NCI-H345 (cell line): ENCODE measurements at places on chromosomes 6 and 20.
A peak's percentile ranks its signal among the peaks of the same experiment; 100 is the strongest.

GRCh38 chr20:44117296-44118184 lies 69.4 kb downstream of the JPH2 start:
- DNase-seq = no peak

- DNase-seq = no peak
Measured at GRCh38 chr6:13156381-13156780, 172.0 kb downstream of the TBC1D7 start.

GRCh38 chr6:106608080-106608668 lies 21.1 kb downstream of the RTN4IP1 start:
- peak; percentile 42 for DNase-seq

DNA sequence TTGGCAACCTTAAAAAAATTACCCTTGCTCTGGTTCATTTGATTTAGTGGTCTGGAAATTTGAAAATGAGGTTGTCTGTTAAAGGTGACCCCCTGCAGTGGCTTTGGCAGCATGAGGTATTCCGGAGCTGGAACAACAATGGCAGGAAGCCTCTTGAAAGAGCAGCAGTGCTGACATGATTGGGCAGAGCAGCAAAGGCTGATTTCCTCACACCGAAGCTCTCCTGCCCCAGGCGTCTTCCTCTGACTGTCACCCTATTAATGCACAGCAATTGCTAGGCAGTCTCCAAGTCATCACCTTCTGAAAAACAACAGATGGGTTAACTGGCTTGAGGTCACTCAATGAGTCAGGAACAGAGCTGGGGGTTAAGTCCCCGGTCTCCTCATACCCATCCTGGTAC lies 241.8 kb upstream of the MMS22L start:
- DNase-seq = peak; percentile 90

- no peak for DNase-seq
Measured at GRCh38 chr6:169843991-169844390, 92.6 kb downstream of the ERMARD start.

GRCh38 chr20:63585616-63586565 lies 11.9 kb upstream of the HELZ2 start:
- DNase-seq = no peak

DNA sequence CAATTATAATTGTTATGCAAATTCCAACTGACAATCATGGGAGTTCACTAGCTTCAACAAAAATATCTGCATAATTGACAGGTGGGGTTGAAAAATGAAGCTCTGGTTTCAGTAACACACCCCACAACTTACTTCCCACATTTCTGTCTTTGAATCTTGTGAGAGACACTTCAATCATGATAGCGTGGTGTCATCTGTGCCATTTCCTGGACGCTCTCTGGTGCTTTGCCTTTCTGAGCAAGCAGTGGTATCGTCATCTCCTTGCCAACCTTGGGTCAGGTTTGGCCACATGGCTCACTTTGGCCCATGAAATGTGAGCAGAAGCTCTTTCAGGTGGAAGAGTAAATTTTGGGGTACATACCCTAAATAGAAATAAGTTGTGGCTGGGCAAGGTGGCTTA lies 10.2 kb downstream of the BMP7 start:
- DNase-seq = no peak

DNA sequence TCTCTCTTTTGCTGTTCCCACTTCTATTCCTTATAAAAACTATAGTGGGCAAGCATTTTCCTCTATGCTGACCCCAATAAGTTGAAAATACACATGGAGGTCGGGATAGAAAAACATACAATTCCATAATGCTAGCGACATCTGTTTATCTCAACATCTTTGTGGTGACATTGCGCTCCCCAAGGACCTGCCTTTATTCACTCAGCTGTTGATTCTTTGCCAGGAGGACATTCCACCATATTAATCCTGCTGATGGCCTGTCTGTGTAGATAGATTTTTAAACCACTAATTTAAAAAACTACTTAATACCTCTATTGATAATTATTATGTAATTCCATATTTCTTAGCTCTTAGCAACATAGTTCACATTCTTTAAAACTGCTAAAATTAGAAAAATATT lies 555.3 kb upstream of the MAP3K7 start:
- no peak for DNase-seq

DNA sequence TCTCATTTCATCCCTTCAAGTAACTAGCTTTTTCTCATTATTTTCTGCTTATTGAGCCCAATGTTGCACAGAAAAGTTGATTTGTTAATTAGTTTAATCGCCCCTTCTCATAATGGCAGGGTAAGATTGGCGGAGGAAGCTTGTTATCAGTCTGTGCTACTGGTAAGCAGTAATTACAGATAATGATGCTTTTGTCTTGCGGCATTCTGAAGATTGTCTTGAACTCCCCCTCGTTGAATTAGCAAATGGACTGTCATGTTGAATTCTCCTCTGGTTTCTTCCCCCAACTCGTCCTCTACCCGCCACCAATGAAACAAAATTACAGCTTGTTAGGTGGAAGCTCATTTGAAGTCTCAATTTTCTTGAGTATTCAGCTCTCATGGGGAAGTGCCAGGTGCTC lies 39.4 kb downstream of the PRDM13 start:
- DNase-seq = no peak

DNA sequence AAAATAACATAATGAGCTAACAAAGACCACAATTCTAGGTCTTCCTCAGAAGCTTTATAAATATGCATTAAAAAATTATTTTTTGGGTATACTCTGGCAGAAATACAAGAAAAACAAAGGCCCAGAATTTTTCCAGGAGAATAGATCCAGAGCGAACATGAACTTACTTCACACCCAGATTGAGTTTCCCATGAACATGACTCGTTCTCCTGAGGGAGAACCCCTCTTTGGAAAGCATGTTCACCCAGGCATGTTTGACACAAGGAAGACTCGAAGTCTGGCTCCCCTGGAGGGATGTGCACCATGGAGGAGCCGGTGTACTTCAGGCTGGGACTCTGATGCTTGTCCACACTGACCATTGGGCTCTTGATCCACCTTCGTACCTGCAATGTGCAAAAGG lies 56.1 kb downstream of the SGK1 start:
- DNase-seq = no peak

GRCh38 chr6:144063246-144063743 lies 32.1 kb downstream of the SF3B5 start:
- DNase-seq = peak; percentile 66

DNA sequence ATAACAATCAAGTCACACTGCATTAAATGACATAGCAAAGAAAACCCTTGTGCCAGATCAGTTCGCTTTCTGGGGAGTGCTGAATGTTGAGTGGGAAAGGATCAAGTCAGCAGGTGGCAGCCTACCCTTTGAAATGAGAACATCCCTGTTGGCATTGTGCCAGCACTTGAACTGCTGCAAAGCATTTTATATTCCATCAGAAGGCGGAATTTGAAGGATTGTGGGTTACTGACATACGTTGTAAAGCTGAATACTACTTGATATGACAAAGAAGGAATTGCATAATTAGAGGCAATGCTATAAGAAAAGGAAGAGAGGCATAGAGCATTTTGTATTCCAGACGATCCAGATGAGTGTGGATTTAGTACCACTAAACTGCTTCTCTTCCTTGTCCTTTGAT lies 26.5 kb downstream of the BCKDHB start:
- DNase-seq = peak; percentile 83

DNA sequence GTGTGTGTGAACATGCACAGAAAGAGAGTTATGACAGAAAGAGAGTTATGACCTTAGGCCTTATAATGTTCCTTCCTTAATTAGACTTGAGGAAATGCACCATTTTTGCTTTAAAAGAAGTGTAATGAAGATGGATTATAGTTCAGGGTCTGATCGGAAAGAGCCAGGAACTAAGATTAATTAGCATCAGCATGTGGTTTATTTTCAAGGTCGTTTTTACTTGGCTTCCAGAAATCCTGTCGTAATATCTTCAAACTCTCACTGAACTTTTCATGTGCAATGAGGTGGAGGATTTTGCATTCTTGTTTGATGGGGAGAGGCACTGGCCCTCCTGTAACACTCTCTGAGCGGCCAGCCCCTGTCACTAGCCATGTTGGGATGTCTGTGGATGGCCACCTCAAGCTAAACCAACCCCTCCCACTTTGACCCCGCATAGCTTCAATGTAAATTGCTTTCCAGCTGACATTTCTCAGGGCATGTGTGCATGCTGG lies 116.8 kb downstream of the CDC5L start:
- DNase-seq = no peak

DNA sequence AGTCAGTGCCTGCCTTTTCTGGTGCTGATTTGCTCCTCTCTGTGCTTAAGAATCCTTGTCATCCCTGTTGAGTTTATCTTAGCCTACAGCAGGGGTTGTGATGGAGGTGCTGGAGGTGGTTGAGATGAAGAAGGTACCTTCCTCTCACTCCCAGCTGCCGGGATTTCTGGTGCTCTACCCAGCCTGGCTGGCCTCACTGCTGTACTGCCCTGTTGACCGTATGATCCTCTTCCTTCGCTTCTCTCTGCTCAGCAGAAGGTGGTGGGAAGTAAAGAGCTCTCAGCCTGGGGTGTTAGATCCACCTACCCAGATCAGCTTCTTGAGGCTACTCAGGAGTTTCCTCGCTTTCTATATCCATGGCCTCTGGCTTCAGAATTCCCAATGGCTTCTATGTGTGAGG lies 101.0 kb upstream of the NXT1 start:
- DNase-seq = no peak

GRCh38 chr6:4449409-4449808 lies 314.0 kb upstream of the ECI2 start:
- no peak for DNase-seq

- DNase-seq = no peak
Measured at GRCh38 chr6:66628917-66629316, 921.9 kb upstream of the EYS start.

DNA sequence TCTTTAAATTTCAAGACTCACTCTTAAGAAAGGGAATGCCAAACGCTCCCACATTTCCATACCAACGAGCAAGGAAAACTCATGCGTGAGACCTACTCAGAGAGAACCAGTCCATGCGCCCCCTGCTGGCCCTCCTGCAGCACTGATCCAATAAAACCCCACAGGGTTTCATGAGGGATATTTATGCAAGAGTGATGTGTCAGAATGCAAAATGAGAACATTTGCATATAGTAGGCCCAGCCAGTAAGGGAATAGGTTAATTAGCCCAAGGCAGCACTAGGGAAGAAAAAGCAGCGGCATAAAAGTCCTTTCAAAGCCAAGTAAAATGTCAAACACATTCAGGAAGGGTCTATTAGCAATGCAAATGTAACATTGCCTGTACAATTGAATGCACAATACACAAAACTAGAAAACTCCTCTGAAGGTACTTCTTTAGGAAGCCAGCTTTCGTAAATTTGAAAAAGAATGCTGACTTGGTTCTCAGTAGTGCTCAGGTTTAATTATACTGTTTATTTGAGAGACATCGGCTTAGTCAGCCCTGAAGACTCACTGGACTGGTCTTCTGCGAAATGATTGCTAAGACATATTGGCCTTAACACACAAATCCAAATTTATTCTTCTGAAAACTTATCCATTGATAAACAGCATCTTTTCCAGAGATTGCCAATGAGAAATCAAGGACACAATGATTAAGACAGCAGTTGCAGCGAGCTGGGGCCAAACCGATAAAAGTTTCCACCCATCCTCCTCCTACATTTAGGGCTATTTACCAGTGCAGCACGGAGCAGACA lies 93.2 kb downstream of the GMPR start:
- peak; percentile 6 for DNase-seq

DNA sequence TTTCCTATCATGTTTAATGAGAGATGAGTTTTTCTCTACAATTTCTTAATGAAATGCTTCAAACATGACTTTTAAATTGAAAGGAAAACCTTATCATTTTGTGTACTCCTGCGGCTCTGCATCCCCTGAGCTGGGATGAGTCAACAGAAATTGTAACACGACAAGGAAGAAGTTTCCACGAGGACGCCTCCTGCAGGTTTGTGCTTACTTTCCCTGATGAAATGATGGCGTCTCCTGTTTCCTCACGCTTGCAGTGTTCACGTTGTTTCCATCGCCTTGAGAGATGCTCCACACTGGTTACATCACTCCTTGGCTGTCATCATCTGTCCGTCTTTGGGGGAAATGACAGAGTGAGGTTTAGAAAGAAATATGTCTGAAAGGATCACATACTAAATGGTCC lies 233.7 kb upstream of the ZFP64 start:
- no peak for DNase-seq

- DNase-seq = no peak
Measured at GRCh38 chr20:60242836-60243505, 284.7 kb downstream of the CDH26 start.

DNA sequence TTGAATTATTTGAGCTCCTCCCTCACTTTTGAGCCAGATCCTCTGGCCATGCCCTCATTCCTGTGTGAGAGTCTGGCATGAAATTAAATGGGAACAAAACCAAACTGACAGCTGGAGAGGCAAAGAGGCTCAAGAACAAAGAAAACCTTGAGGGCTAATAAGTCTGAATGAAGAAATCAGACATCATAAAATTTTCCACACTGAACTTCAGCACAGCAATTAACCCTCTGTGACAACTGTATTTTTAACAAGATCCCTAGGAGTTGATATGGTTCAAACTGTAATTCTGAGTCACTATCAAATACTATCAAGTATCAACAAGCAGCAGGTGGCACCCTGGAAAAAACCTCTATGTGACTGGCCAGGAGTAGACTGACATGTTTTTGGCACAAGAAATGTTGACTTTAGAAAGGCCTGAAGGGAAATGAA lies 109.4 kb upstream of the EMILIN3 start:
- DNase-seq = peak; percentile 87

DNA sequence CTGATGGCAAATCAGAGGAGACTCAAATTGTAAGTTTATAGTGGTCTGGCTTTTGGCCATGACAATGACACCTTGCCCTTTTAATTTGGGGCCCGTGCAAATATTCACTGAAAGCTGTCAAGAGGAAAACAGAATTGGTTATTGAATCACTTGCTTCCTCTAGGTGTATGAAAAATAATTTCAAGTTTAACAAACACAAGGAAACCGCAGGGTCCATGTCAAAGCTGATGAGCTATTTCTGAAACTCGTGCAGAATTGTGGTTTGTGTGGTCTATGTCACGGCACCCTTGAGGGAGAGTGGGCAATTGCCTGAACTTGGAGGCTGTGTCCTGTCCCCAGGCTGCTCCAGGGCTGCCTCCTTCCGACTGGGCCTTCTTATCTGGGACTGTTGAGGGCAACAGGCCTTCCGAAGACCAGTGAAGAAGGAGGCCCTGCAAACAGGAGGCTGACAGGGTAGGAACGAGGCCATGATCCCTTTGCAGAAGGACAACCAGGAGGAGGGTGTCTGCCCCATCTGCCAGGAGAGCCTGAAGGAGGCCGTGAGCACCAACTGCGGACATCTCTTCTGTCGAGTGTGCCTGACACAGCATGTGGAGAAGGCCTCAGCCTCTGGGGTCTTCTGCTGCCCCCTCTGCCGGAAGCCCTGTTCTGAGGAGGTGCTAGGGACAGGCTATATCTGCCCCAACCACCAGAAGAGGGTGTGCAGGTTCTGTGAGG lies 788 bp downstream of the TRIM40 start:
- DNase-seq = no peak

DNA sequence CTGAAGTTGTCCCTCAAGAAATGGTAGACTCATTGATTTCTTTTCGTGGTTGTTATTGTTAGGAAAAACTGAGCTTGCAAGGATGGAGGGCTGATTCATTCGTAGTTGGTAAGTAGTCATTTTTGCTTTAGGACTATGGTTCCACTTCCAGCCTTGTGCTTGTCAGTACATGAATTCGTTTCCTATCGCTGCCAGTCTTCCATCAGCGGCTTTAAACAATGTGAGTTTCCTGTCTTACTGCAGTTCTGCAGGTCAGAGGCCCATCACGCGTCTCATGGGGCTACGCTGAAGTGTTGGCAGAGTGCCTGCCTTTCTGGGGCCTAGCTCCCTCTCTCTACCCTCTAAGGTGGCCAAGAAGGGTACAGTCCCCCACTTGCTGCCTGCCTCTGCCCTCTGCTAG lies 11.4 kb upstream of the MDFI start:
- DNase-seq = peak; percentile 22

GRCh38 chr6:103027271-103027931 lies 1633.9 kb downstream of the GRIK2 start:
- DNase-seq = no peak

GRCh38 chr6:39558591-39559190 lies 166.5 kb downstream of the KIF6 start:
- no peak for DNase-seq
